Fibroblast of pulmonary artery (primary cell): ENCODE measurements at places on chromosomes 3 and 15.

- DNase-seq, result peak; percentile 37
These were observed 60.2 kb downstream of the PIAS1 start for GRCh38 chr15:68114356-68114755.

- no peak for DNase-seq
These were observed 61.1 kb downstream of the KCNMB2 start for GRCh38 chr3:178597371-178597770.

DNA sequence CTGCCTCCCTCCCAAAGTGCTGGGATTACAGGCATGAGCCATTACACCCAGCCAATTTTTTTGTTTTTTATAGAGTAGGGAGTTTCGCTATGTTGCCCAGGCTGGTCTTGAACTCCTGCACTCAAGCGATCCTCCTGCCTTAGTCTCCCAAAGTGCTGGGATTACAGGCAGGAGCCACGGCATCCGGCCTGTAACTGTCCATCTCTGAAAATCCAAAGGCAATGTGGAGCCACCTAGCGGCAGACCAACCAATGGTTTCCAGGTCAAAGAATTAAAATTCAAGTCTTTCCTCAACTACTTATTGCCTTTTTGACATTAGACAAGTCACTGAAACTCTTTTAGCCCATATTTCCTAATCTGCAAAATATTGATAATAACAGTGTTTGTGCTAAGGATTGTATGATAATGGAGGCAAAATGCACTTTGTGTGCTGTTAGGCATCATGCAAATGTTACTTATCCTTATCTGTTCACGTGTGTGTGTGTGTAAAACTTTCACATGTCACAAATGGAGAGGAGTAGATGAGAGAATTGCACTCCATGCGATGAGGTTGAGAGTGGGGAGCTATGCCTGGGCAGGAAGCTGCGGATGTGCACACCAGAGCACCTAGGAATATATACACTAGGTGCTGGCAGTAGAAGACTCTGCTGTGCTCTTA is 48.7 kb downstream of the COL8A1 start:
- peak; percentile 87 for DNase-seq

- DNase-seq, result peak; percentile 75
These were observed 1.1 kb downstream of the CMTM7 start for GRCh38 chr3:32392536-32393302.

GRCh38 chr3:170679190-170679589 is 93.3 kb upstream of the SLC7A14 start:
- no peak for DNase-seq

DNA sequence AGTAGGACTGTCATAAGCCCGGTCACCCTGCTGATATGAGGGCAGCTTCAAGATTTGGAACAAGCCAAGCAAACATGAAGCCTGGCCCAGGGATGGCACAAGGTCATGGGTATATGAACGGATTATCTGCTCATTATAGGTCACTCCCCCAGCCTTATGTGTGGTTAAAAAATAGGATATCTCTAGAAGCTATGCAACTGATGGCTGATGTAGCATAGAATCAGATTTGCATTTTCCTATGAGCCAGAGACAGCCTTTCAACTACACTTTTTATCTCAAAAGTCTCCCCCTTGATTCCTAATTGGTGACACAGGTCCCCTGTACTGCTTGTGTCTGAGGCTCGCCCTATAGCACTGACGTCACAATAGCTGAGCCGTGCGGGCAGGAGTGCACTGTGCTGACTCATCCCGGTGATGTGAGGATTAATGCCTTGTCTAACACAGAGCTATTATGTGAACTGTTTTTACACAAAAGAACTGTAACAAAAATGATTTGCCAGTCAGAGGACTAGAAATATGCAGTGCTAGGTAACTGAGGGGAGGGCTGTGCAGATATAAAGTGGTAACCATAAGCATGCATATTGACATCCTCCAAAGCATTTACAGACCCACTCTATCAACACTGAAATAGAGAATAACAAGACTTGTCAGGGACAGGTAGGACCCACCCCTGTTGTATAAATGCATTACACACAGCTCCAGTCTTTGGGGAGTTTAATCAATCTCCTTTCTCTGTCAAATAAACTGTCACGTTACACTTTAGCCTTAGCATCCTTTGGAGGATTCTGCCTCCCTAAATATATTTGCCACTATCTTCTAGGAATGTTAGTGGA is 204.9 kb downstream of the TIGIT start:
- peak; percentile 87 for DNase-seq

GRCh38 chr15:66452420-66452819 is 45.1 kb downstream of the SNAPC5 start:
- DNase-seq, result no peak

GRCh38 chr3:183122257-183122932 is 23.1 kb upstream of the MCCC1 start:
- peak; percentile 83 for DNase-seq

DNA sequence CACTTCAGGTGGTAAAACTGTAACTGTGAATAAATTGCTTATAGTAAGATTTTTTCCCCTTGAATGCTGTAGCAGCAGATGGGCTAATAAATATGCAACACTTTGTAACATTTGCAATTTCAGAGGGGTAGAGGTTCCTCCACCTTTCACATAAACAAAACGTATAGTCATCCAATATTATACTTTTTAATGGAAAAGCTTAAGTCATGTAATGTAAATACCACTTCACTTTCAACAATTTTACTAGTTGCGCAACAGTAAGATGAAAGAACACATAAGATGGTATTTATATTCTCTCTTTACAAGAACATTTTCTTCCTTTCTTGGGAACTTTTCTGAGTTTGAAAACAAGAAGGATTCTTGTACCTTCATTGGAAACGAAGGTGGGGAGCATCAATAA is 56.6 kb upstream of the FAM3D start:
- peak; percentile 6 for DNase-seq

- no peak for DNase-seq
These were observed 133.8 kb upstream of the RARB start for GRCh38 chr3:25294169-25294805.

DNA sequence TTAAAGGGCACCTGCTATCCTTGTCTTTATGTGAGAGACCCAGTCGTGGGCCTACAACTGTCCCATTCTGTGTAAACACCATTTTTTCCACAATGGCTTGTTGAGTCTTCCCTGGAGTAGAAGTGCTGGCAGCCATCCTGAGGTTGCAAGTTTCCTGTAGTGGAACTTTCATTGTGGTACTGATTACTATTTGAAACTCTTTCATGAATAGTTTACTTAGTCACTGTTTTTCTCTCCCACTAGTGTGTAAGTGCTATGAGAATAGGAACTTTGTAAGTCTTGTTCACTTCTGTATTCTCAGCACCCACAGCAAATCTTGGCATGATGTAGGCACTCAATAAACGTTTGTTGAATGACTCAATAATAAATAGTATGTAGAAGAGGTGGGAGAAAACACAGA is 48.6 kb downstream of the RARB start:
- peak; percentile 61 for DNase-seq
